ENCODE measurements at places on chromosomes 1 and 21.

DNA sequence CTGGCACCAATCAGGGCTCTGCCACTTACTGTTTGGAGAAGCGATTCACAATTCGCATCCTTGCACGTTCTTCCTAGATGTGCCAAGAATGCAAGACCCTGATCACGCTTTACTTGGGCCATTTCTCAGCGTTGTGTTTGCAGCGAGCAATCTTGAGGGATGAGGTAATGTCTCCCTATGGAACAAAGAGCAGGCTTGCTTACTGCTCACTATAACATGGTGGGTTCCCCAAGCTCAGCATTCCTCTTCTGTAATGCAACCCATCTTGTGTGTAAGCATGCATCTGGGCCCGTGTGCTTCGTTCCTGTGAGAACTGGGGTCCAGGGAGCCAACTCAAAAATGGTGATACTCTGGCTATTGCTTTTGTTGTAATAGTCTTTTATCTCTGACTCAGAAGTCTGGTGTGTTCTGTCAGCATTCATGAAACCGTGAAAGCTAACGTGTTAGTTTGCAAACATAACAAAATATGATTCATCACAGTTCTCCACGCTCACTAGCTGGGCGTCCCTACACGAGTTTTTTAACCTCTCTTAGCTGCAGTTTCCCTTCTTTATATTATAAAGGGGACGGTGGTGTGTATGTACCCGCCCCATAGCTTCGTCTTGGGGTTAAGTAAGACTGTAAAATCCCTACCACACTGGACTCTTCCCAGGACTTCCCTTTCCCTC, 33.3 kb downstream of the DNTTIP2 start:
- DNase-seq, result no peak

DNA sequence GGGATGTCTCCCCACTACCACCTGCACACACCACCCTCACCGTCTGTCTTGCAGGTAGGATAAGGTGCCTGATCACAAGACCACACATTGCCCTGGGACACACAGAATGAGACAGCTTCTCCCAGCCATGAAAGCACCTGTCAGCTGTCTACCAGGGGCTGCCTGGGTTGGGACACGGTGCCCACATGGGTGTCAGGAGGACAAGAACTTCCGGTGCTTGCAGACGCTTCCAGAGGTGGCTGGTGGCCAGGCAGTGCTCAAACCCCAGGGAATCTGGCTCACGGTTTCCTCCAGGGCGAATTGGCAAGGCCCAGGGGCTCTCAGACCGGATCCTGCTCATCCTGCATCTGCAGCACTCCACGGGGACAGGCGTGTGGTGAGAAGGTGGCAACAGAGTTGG, 182.6 kb upstream of the ARHGEF16 start:
- DNase-seq, result no peak

GRCh38 chr1:2312515-2313301, 78.6 kb downstream of the MORN1 start:
- no peak for DNase-seq

DNA sequence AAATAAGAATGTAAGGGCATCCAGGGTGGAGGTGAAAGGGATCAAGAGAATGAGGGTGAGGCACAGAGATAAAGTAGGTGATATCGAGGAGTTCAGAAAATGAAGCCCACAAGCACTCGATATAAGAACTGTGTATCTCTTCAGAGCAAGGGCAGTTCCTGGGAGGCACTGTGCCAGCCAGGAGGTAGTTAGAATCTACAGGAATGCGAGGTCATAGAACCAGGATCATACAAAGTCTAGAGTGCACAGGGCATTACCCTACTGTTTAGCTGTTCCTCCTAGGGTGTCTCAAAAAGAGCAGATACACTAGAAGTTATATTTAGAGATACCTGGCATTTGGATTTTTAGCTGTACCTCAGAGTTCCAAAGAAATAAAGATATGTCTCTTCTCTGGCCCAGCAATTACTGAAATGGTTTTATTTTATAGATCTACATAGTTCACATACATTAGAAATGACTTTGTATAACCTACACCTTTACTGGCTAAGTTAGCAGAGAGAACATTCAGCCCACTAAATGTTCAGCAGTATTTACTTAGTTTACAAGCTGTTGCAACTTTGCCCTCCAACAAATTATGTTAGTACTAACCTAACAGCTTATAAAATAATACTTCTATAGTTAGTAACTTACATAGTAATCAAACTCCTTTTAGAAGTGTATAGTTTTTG, 1.6 kb downstream of the OVAAL start:
- no peak for DNase-seq

DNA sequence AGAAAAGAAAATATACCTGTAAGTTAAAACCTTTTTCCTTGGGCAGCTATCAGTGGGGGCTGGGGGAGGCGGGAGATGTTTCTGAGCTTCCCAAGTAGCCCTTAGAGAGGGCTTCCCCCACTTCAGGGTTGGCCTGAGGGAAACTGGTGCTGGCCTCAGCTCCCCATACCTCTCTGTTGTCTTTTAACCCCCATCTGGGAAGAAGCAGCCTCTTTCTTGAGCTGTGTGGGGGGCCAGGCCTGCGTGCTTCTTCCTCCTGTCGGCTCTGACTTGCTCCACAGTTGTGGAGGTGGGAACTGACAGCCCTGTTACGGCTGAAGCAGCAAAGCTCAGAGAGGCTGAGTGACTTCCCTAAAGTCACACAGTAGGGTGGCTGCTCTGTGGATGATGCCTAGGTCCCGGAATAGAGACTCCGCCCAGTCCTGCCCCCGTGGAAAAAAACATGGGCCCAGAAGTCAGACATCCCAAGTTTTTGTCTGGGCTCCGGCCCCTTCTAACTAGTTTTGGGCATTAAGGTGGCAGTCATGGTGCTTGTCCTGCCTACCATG, 55.2 kb downstream of the ATP5PO start:
- no peak for DNase-seq
